ENCODE measurements at places on chromosomes 13 and 19. TPM values are rescaled to one million over a fixed set of nuclear protein-coding genes. Genes with fewer than 3 reads are reported as not detected.

DNA sequence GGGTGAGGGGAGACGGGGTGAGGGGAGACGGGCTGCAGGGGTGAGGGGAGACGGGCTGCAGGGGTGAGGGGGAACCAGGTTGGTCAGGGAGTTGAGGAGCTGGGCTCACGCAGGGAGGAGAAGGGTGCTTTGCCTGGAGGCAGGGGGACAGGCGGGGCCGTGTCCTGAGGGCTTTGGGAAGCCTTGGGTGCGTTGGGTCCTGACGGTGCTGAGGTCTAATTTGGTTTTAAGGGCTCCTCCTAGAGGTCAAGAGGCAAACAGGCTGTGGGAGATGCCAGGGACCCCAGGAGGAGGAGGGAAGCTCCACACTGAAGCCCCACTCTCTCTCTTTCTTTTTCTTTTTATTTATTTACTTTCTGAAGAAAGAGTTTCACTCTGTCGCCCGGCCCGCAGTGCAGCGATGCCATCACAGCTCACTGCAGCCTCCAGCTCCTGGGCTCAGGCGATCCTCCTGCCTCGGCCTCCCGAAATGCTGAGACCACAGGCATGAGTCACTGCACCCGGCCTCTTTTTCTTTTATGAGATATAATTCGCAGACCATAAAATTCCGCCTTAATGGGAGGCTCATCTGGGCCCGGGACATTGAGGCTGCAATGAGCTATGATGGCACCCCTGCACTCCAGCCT lies 9.3 kb upstream of the MISP start:
- H3K27me3 ChIP-seq: no peaks in the 10 kb centered on the region
- no peak overlapping the region for H3K27ac ChIP-seq
- no peaks in the 10 kb centered on the region for H3K4me1 ChIP-seq
- H3K36me3 ChIP-seq: no peaks in the 10 kb centered on the region
- peak; percentile 52 for DNase-seq
- H3K4me3 ChIP-seq: no peak overlapping the region

DNA sequence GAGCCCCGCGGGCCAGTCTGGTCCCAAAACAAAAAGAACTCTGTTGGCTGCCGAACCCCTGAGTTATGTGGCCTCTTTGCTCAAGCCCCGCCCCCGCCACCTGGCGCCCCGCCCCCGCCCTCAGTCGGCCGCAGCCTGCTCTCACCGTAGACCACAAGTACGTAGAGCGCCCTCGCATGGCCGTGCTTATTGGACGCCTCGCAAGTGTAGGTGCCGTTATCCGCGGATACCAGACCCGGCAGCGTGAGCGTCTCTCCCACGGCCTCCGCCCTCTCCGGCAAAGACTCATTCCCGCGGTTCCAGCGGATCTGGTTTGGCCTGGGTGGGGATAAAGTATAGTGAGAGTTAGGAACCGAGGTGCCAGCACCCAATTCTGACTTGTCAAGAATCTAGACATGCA lies 5.5 kb upstream of the ZNF428 start:
- no peak overlapping the region for H3K27ac ChIP-seq
- no peaks in the 10 kb centered on the region for H3K27me3 ChIP-seq
- peaks cover 3% of the 10 kb centered on the region for H3K4me1 ChIP-seq
- no peak overlapping the region for H3K4me3 ChIP-seq

DNA sequence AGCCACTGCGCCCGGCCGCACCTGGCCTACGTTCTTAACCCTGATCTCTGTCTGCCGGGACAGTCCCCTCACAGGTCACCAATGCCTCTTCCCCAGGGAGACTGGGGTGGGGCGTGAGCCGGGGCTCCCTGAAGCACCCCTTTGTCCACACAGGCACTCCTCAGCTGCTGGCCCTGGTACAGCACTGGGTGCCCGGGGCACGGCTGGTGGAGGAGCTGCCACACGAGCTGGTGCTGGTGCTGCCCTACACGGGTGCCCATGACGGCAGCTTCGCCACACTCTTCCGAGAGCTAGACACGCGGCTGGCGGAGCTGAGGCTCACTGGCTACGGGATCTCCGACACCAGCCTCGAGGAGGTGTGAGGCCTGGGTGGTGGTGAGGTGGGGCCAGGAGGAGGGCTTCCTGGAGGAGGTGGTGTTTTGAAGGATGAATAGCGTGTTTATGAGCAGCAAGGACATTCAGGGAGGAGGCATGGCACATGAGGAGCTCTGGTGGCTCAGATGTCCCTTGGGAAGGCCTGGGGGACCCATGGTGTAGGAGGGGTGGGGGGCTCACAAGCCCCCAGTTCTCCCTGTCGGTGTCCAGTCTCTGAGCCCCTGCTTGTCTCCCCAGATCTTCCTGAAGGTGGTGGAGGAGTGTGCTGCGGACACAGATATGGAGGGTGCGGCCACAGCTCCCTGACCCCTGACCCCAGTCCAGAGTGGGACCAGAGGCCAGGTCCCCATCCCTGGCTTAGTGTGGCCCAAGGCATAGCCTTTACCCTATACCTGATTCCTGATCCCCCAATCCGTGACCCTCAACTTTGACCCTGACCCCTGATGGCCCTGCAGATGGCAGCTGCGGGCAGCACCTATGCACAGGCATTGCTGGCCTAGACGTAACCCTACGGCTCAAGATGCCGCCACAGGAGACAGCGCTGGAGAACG lies 13.5 kb upstream of the ARHGAP45 start:
- no peak overlapping the region for H3K27ac ChIP-seq
- no peaks in the 10 kb centered on the region for H3K4me1 ChIP-seq
- H3K36me3 ChIP-seq: no peaks in the 10 kb centered on the region
- no peak overlapping the region for H3K4me3 ChIP-seq
- DNase-seq: peak; percentile 83

DNA sequence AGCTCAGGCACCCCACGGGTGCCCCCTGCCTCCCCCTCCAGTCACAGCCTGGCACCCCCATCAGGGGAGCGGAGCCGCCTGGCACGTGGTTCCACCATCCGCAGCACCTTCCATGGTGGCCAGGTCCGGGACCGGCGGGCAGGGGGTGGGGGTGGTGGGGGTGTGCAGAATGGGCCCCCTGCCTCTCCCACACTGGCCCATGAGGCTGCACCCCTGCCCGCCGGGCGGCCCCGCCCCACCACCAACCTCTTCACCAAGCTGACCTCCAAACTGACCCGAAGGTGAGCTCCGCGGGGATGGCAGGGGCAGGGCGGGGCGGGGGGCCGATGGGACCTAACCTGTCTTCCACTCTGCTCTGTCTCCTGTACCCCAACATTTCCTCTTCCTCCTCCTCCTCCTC lies 25.0 kb downstream of the CKM start:
- H3K27ac ChIP-seq: no peak overlapping the region
- peaks cover 20% of the 10 kb centered on the region for H3K36me3 ChIP-seq
- no peak overlapping the region for H3K4me3 ChIP-seq

DNA sequence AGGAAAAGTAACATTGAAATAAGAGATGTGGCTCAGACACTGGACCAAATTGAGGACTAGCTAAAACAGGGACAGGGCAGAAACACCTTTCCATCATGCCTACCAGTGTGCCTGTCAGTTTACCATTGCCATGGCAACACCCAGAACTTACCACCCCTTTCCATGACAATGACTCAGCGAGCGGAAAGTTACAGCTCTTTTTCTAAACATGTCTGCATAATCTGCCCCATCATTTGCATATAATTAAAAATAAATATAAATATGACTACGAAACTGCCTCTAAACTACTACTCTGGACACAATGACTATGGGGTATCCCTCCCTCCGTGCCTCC lies 96.0 kb downstream of the UBL3 start:
- H3K4me3 ChIP-seq: no peak overlapping the region
- DNase-seq: no peak
- H3K4me1 ChIP-seq: no peaks in the 10 kb centered on the region
- H3K36me3 ChIP-seq: no peaks in the 10 kb centered on the region
- H3K27me3 ChIP-seq: no peaks in the 10 kb centered on the region

DNA sequence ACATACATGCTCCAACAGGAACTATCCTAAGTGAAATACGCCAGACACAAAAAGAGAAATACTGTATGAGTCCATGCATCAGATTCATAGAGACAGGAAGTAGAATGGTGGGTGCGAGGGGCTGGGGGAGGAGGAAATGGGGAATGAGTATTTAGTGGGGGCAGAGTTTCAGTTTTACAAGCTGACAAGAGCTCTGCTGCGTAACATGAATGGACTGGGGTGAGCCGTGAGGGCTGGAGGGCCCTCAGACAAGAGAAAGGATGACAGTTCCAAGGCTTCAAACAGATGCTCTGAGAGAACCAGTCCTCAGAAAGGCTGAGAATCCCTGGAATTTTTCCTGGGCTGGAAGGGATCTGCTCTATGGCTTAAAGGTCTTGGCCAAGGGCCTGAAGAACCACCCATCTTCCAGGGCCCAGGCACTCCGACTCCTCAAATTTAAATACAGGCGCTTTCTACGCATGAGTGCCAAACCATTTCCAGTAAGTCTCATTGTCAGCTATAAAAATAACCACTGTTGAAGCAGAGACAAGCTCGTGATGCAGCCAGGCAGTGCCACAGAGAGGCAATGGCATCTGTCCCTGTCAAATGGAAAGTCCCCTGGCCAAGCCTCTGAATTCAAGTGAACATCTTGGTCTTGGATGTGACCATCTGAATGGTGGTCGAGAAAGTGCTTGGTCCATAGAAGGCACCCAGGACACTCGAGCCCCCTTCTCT lies 17.5 kb downstream of the KLF2 start:
- H3K27me3 ChIP-seq: no peaks in the 10 kb centered on the region
- no peaks in the 10 kb centered on the region for H3K36me3 ChIP-seq
- peaks cover 43% of the 10 kb centered on the region for H3K4me1 ChIP-seq
- H3K4me3 ChIP-seq: no peak overlapping the region

GRCh38 chr13:57824121-57824520 lies 192.6 kb downstream of the PCDH17 start:
- H3K4me3 ChIP-seq: no peak overlapping the region
- H3K36me3 ChIP-seq: no peaks in the 10 kb centered on the region
- no peaks in the 10 kb centered on the region for H3K4me1 ChIP-seq
- no peaks in the 10 kb centered on the region for H3K27me3 ChIP-seq
- H3K27ac ChIP-seq: no peak overlapping the region
- no peak for DNase-seq

CYSLTR2 gene
- total RNA-seq: 0.44 TPM

Measured in upper lobe of left lung (tissue), 6 donors.